ENCODE measurements at places on chromosomes 12 and 14.
A peak's percentile ranks its signal among the peaks of the same experiment; 100 is the strongest.

GRCh38 chr12:6630736-6631135 is 5.0 kb downstream of the LPAR5 start:
- no peak for DNase-seq

DNA sequence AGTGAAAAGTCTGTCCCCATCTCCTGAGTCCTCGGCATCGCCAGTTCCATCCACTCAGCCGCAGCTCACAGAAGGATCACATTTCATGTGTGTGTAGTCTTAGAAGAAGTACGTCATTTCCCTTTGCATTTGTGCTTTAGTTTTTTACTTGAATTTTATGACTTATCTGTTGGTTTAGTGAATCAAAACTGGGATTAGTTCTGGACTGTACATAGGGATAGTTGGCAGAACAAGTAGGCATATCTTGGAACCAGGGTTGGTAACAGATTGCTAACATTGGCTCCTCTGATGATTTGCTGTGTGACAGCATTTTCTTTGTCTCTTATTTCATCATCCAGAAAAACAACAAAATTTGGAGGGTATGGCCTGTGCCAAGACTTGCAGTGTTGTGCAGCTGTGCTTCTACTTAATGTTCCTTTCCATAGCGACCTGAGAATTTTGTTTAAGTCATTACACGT is 69.6 kb upstream of the AEBP2 start:
- DNase-seq, result no peak

DNA sequence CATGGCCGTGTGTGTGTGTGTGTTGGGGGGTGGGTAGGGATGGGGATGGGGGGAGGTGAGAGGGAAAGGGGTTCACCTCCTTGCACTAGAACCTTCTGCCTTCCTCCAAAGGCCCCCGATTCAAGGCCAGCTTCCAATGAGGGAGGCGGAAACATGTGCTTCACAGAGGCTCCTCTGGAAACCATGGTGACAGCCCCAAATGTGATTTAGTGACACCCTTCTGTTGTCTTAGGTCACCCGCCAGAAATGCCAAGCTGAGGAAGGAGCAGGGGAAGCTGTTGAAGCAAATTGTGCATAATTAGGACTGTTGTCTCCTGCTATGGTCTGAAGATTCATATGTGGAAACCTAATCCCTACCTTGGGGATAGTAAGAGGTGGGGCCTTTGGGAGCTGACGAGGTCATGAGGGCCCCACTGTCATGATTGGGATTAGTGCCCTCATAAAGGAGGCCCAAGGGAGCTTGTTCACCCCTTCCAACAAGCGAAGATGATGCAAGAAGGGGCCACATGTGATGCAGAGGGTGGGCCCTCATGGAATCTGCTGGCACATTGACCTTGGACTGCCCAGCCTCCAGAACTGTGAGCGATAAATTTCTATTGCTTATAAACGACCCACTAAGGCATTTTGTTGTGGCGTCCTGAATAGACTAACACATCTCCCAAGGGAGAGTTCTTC is 95.2 kb downstream of the AACS start:
- DNase-seq, result no peak

DNA sequence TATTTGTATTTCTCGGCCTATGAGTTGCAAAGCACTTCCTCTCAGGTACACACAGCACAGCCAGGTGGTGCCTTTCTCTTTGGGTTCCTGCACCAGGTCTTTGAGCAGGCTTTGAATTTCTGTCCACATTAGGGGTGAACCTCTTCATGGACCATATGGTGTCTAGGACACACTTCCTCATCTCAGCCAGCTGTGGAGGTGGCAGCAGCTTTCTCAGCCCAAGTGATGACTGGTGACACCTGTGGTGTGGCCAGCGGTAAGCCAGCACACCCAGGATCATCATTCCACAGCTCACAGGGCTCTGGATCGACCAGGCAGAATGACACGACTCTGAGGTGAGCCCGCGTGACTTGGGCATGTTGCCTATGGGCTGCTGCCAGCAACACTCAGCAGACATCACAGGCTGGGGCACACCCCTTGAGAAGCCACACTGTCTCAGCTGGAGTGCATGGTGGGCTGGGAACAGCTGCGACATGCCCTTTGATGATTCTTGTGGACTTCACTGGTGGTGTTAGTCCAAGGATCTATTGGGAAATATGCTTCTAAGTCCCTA is 36.8 kb downstream of the SLC5A8 start:
- no peak for DNase-seq

- DNase-seq, result no peak
Measured at GRCh38 chr12:107983756-107984472, 145.2 kb upstream of the WSCD2 start.

- no peak for DNase-seq
Measured at GRCh38 chr12:5138845-5139244, 95.2 kb downstream of the KCNA5 start.

DNA sequence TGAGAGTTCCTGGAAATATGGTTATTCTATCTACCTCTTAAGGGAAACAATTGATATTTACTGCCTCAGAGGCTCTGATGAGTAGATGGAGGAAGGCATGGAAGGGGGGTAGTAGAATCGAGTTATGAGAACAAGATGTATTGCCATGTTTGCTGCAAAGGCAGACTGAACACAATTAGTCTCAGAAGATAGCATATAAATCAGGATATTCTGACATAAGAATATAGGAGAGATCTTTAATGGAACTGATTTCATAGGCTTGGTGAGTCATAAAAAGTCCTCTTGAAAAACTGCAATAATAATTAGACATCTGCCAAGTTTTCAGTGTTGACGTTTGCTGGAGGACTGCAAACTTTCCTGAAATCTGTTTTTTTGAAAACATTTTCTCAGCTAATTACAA is 636.1 kb downstream of the TMTC2 start:
- no peak for DNase-seq

GRCh38 chr12:95940514-95940913 is 1.9 kb downstream of the CCDC38 start:
- DNase-seq, result no peak

DNA sequence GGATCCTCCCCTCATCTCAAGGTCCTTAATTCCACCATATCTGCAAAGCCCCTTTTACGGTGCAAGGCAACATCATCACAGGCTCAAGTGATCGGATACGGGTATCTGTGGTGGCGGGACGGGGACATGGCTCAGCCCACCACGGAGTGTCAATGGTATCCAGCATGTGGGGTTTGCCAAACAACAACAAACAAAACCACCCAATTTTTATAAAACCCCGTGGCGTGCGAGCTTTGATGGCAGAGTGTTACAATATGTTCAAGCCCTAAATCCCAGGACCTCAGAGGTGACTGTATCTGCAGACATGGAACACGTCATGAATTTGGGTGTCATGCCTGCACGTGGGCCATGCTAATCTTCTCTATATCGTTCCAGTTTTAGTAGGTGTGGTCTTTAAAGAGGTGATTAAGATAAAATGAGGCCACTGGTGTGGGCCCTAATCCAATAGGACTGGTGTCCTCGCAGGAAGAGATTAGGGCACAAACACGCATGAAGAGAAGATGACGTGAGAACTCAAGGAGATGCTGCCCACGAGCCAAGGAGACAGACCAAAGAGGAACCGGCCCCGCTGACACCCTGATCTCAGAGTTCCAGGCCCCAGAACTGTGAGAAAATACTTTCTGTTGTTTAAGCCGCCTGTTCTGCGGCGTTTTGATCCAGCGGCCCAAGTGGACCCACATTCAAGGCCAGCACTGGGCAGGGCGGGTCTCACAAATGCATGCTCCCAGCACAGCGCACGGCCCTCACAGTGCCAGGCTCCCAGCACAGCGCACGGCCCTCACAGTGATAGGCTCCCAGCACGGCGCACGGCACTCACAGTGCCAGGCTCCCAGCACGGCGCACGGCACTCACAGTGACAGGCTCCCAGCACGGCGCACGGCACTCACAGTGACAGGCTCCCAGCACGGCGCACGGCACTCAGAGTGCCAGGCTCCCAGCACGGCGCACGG is 6.7 kb upstream of the GOLGA3 start:
- DNase-seq, result no peak

DNA sequence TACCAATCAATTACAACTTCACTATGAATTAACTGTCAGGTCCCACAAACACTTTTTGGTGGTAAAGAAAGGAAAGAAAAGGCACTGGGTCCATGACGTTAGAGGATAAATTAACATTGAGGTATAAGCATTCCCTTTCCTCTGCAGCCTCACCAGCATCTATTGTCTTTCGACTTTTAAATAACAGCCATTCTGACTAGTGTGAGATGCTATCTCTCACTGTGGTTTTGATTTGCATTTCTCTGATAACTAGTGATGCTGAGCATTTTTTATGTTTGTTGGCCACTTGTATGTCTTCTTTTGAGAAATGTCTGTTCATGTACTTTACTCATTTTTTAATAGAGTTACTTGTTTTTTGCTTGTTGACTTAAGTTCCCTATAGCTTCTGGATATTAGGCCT is 9.4 kb downstream of the ANKS1B start:
- no peak for DNase-seq

- DNase-seq, result no peak
Measured at GRCh38 chr14:96683562-96684289, 113.5 kb upstream of the VRK1 start.

GRCh38 chr14:28651148-28651547 is 115.4 kb upstream of the FOXG1 start:
- no peak for DNase-seq

GRCh38 chr14:30708157-30708556 is 86.0 kb downstream of the SCFD1 start:
- peak; percentile 2 for DNase-seq

DNA sequence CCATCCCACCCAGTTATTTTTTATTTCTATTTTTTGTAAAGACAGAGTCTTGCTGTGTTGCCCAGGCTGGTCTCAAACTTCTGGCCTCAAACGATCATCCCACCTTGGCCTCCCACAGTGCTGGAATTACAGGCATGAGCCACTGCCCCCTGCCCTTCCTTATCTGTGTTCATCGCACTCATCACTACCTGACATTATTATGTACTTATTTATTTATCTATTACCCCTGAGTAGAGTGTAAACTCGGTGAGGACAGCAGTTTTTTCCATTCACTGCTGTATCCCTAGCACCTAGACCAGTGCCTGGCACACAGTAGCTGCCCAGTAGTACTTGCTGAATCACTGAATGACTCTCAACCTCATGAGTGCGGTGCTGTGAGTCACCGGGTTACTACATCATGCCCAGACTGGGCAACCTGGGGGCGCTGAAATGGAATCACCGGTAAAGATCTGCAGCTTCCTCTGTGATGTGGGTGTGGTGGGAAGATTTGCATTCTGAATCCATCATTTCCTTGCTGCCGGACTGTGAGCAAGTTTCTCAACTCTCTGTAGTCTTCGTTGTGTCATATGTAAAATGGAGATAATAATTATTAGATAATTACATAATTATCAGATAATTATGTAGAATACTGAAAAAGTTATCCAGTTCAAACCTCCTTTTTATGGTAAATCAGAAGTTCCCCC is 81.9 kb upstream of the USP44 start:
- DNase-seq, result no peak

DNA sequence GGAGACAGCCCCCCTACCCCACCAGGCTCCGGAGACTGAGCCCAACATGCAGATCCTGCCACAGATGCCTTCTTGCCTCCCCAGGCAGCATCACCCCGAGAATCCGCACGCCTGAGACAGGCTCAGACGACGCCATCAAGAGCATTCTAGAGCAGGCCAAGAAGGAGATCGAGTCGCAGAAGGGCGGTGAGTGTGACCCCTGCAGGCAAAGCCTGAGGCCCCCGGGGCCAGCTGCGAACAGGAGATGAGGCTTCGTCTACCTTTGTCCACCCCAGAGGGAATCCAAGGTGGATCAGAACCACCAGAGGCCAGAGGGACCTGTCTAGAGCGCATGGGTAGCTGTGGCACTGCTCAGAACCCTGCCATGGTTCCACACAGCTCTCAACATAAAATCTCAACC is 56.9 kb downstream of the PHETA1 start:
- DNase-seq, result no peak

DNA sequence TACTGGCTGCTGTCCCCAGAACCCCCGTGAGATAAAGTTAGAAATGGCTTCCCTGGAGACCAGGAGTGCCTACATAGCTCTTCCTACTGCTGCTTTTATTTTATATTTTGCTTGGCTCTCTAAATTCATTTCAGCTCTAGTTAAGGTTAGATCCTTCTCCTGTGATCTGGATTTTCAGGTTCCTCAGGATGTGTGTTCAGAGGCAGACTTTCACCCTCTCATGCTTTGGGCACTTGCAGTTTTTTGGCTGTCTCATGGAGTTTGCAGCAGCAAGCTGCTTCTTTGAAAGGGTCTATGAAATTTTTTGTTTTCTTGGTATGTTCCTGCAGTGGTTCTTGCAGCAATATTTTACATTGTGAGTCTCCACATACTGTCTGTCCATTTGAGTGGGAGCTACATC is 93.3 kb downstream of the ATP23 start:
- no peak for DNase-seq

- DNase-seq, result no peak
Measured at GRCh38 chr14:74584951-74585350, 27.1 kb downstream of the LTBP2 start.

GRCh38 chr14:49553106-49553505 is 33.1 kb downstream of the RPS29 start:
- no peak for DNase-seq

DNA sequence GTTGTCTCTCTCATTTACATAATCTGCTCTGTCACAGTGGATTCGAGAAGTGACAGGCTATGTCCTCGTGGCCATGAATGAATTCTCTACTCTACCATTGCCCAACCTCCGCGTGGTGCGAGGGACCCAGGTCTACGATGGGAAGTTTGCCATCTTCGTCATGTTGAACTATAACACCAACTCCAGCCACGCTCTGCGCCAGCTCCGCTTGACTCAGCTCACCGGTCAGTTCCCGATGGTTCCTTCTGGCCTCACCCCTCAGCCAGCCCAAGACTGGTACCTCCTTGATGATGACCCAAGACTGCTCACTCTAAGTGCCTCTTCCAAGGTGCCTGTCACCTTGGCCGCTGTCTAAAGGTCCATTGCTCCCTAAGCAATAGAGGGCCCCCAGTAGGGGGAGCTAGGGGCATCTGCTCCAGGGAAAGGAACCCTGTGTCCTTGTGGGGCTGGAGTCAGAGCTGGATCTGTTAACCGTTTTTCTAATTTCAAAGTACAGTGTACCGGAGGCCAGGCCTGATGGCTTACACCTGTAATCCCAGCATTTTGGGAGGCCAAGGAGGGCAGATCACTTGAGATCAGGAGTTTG is 5.1 kb downstream of the ERBB3 start:
- peak; percentile 53 for DNase-seq

GRCh38 chr12:625998-626397 is 37.2 kb downstream of the NINJ2 start:
- no peak for DNase-seq

GRCh38 chr14:61565836-61566536 is 129.3 kb upstream of the HIF1A start:
- DNase-seq, result no peak

- no peak for DNase-seq
Measured at GRCh38 chr14:103110681-103111231, 12.5 kb upstream of the TNFAIP2 start.

GRCh38 chr14:98937021-98937420 is 335.0 kb downstream of the BCL11B start:
- DNase-seq, result no peak

- no peak for DNase-seq
Measured at GRCh38 chr12:66829660-66830325, 150.9 kb upstream of the GRIP1 start.

GRCh38 chr12:107501681-107502080 is 183.9 kb upstream of the PWP1 start:
- DNase-seq, result no peak
